ENCODE measurements at places on chromosomes 1 and 21.

GRCh38 chr1:230940848-230941247 lies 37.8 kb downstream of the TTC13 start:
- no peak for DNase-seq

- no peak for DNase-seq
Measured at GRCh38 chr1:194919146-194919545, 1689.1 kb downstream of the KCNT2 start.

GRCh38 chr1:43349594-43350306 lies 9.0 kb upstream of the CDC20 start:
- DNase-seq, result no peak

GRCh38 chr1:179353546-179353945 lies 12.2 kb upstream of the AXDND1 start:
- DNase-seq, result no peak

GRCh38 chr1:22131875-22132486 lies 10.9 kb downstream of the WNT4 start:
- peak; percentile 76 for DNase-seq

DNA sequence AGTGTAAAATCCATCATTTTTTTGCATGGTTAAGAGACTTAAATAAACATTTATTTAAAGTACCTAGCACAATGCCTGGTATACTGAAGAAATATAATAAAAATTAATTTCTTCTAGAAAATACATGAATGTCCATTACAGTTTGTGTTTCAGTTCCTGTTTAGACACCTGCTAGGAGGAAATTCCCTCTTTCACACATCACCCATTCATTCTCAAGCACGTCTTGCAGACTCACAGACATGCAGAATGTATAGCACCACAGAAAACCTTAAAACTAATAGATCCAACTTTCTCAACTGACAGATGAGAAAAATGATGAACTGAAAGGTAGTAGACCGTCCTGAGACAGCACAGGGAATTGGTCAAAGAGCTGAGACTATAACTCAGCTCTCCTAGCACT lies 172.2 kb upstream of the C8B start:
- DNase-seq, result no peak

GRCh38 chr1:7302126-7302525 lies 469.0 kb upstream of the VAMP3 start:
- DNase-seq, result no peak

DNA sequence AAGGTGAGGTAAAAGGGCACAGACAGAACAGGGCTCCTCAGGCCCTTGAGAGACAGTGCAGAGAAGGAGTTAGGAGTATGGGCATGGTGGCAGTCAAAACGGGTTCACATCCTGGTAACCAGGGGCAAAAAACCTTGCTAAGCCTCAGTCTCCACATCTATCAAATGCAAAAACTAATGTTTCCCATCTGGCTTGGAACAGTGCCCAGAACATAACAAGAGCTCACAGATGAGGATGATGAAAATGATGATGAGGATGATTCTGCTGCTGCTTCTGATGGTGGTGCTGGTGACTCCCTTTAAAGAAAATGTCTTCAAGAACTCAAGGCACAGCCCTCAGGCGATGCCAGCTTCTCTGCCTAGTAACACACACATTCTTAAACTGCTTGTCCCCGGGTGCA lies 24.1 kb downstream of the HHIPL2 start:
- no peak for DNase-seq

Measured in brain (organoid and tissue), 16 donors.